Activated CD4-positive, alpha-beta T cell treated with anti-CD3 and anti-CD28 coated beads for 36 hours (primary cell): ENCODE measurements at places on chromosomes 2 and 18. TPM values are rescaled to one million over a fixed set of nuclear protein-coding genes. Genes with fewer than 3 reads are reported as not detected.

Gene C2orf80
- total RNA-seq = not detected

Gene GALNT13
- total RNA-seq = not detected

Gene AAMP
- 49.7 TPM for total RNA-seq

Gene IL1R2
- 25.4 TPM for total RNA-seq

DNA sequence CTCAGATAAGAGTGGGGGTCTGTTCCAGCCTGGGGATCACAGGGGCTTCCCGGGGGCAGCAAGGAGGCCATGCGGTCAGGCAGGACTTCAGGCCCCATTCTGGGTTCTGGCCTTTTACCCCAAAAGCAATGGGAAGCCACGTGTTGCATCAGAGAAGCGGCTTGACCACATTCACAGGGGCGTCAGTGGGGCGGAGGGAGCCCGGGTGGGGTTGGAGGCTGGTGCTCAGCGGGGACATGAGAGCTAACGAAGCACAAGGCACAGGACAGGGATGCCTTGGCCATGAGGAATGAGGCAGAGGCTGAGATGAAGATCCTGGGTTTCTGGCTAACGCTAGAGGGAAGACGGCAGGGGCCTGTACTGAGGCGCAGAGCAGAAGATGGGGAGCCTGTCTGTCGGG lies 6.1 kb downstream of the HJURP start:
- DNase-seq = no peak

DNA sequence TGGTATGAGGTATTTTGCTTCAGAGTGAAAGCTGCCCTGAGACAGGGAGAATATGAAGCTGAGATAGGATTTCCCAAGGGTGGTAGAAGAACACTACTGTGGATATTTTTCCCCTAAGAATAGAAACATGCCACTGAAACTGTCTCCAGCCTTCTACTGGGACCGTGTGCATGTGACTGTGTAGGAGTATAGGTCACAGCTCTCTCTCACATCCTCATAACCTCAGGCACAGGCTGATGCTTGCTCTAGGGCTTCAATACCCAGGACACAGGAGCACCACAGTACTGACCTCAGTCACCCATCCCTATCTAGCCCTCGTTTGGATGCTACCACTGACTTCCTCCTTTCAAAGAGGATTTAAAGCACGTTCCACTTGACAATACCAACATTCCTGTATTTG lies 67.2 kb downstream of the REV1 start:
- DNase-seq = no peak

- DNase-seq = no peak
Observed at GRCh38 chr18:75467281-75467795, 39.8 kb upstream of the SMIM21 start.

DNA sequence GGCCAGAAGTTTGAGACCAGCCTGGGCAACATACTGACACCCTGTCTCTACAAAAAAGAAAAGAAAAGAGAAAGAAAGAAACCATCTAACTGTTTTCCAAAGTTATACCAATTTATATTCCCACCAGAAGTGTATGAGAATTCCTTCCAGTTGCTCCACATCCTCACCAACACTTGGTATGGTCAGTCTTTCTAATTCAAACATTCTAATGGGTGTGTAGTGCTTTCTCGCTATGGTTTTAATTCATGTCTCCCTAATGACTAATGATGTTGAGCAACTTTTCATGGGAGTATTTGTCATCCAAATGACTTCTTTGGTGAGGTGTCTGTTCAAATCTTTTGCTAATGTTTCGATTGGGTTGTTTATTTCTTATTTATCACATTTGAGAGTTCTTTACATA lies 10.5 kb upstream of the B3GNT7 start:
- no peak for DNase-seq

DNA sequence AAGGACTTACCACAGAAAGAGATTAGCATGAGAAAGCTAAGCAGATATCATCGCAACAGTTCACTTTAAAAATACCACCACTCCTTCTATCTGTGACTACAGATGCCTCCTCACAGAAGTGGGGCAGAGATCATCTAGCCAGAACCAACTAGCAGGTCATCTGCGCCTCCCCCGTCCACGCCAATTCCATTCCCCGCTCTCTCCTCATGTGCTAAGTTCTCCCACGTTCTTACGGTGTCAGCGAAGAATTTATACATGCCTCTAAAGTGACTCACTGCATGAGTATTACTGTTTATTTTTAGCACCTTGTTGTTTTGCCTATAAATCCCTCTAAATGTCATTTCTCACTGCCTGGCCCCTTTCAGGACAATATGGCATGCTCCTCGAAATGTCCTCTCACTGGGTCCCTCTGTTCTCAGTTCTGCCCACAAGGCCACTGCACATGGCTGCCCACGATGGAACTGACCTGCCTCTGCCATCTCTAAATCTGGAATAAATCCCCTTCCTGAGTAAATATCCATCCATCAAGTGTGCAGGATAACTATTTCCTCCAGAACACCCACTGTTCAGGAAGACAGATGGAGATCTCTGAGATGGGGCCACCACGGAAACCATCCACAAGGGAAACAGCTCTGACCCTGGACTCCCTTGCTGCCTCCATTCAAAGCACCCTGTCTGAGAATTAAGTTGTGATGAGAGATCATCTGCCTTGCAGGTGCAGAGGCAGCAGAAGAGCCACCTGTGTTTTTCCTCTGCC lies 137.7 kb downstream of the IRS1 start:
- no peak for DNase-seq

DNA sequence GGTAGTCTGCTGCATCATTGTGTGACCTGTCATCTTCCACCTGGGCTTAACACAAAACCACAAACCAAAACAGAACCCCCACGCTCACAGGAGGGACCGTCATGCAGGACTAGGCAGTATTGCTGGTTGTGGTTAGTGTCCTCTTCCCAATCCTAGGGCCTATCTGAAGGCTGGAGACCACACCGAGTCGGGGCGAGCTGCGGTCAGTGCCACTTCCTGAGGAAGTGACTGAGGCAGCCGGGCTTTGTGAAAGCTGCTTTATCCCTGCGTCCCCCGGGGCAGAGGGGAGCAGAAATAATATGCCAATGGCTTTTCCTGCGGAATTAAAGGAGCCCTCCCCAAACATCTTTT lies 22.9 kb downstream of the ZNF532 start:
- peak; percentile 40 for DNase-seq

DNA sequence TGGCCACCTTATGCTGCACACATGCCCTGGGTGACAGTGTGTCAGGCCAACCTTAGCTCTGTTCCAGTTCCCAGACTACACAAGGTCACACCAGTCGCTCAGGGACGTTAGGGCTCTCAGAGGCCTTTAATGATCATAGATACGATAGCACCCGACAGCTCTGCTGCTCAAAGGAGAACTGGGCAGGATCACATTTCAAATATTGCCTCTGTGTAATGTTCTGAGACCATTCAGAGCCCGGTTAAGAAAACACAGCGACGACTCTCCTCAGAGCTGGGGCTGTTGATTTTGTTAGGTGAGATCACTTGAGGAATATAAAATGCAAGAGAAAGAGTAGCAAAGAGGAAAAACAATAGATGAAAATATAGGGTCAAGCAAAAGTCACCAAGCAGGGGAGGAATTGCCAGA lies 166.6 kb upstream of the TANK start:
- DNase-seq = no peak
